CD4-positive, alpha-beta T cell treated with Interleukin-17A for 1 hour (primary cell): ENCODE measurements at places on chromosomes 3 and 15.

- no peak for DNase-seq
These were observed 76.6 kb downstream of the SRGAP3 start for GRCh38 chr3:9172851-9173321.

DNA sequence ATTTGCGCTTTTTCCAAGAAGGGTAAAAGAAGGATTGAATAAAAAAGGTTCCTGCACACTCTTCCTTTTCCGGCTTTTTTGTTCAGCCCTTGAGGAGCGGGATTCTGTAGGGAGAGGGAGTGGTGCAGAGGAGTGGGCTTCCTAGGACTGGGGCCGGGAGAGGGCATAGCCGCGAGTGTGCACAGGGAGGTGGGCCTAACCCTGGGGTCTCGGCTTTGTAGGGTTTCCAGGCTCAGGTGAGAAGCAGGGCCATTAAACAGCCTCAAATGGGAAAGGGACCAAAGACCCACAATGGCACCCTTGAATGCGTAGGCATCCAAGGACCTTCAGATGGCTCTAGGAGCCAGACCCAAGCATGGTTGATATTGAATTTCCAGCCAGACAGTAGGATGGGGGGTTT lies 35.4 kb upstream of the RAB6B start:
- no peak for DNase-seq

DNA sequence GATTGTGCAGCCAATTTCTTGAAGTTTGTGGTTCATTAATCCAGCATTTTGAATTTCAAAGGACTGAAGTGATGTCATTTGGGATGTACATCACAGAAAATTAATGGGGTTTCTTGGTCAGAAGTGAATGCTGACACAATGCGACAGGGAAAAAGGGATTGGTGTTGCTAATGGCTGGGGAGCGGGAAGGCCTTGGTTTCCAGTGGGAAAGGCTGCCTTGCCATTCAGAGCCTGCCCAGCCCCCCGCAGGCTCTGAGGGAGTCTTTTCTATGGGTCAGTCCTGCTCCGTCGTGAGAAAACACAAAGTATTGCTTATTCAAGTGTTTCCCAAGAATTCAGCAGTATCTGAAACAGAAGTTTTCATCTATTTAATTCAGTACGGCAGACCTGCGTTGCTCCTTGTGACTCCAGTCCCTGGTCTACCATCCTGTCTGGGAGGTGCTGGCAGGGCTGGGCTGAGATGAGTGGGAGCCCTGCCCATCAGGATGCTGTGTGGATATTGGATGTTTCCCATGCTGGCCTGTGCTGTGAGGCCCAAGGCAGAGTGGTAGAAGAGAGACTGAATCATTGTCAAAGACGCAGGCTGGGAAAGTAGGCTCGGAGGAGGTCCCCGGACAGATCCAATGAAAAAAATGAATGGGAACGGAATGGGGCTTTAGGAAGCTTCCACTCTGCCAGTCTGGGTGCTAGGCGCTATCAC lies 111.2 kb upstream of the KLHL25 start:
- no peak for DNase-seq

GRCh38 chr3:100244264-100244663 lies 16.5 kb upstream of the TBC1D23 start:
- no peak for DNase-seq

GRCh38 chr15:38481113-38481512 lies 27.2 kb downstream of the FAM98B start:
- DNase-seq, result no peak

DNA sequence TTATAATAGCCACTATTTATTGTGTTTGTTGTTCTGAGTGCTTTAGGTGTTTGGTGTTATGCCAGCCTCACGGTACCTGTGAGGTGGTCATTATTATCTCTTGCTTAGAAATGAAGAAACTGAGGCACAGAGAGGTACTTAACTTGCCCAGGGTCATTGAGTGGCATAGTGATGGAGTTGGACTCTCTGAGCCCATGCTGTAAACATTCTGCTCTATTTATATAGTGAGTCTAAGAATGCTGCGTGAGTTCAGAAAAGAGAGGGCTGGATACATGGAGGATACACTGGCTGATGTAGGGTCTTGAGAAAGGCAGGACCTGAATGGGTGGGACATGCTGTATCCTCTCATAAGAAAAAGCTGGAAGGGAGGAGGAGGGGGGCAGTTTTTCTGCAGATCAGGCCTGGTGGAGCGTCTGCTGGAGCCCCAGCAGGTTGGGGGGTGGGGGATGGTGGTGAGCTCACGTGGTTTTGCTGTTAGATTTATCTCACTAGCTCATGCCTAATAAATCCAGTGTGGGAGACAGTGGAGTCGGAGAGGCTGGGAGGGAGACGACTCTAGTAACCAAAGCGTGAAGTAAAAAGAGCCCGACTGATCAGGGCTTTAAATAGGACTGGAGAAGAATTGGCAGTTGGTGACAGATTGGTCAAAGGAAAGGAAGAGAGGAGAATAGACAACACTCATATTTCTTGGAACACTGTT lies 16.0 kb downstream of the MED12L start:
- no peak for DNase-seq
